Renal cortex interstitium (tissue), 15 donors: ENCODE measurements at places on chromosomes 12 and 14. TPM values are rescaled to one million over a fixed set of nuclear protein-coding genes. Genes with fewer than 3 reads are reported as not detected.

The TTC6 gene
- polyA plus RNA-seq, result 0.37 TPM

The RNU7-1 gene
- not detected for polyA plus RNA-seq

The TMCC3 gene
- 39.8 TPM for polyA plus RNA-seq

The SLC2A14 gene
- 0.29 TPM for polyA plus RNA-seq

The DIO2 gene
- 1.5 TPM for polyA plus RNA-seq

The KRT81 gene
- not detected for polyA plus RNA-seq

The PPP4R4 gene
- 0.19 TPM for polyA plus RNA-seq

The PDE3A gene
- 24.9 TPM for polyA plus RNA-seq

The BEGAIN gene
- polyA plus RNA-seq, result 3.0 TPM

The ERH gene
- polyA plus RNA-seq, result 420 TPM

The EFCAB11 gene
- polyA plus RNA-seq, result 19.9 TPM

The SCNN1A gene
- polyA plus RNA-seq, result 91.6 TPM

The FOXN4 gene
- 1.7 TPM for polyA plus RNA-seq

The KRT80 gene
- polyA plus RNA-seq, result 1.8 TPM

The TMEM229B gene
- polyA plus RNA-seq, result 1.9 TPM

The CLMN gene
- polyA plus RNA-seq, result 19.7 TPM

The LHX5 gene
- polyA plus RNA-seq, result not detected

The LRTM2 gene
- 0.33 TPM for polyA plus RNA-seq

The USP44 gene
- 2.0 TPM for polyA plus RNA-seq

The CCDC196 gene
- polyA plus RNA-seq, result 0.42 TPM

The SIX6 gene
- not detected for polyA plus RNA-seq

The INHBE gene
- polyA plus RNA-seq, result 0.65 TPM

The TMEM121 gene
- 5.7 TPM for polyA plus RNA-seq

The EIF2S1 gene
- 91.8 TPM for polyA plus RNA-seq

The SPATS2 gene
- 51.0 TPM for polyA plus RNA-seq

The KRT72 gene
- 0.12 TPM for polyA plus RNA-seq

The KRT2 gene
- polyA plus RNA-seq, result not detected

The R3HDM2 gene
- polyA plus RNA-seq, result 62.4 TPM

The PLCZ1 gene
- polyA plus RNA-seq, result 0.52 TPM

The EVL gene
- 156 TPM for polyA plus RNA-seq

The EIF2S3B gene
- polyA plus RNA-seq, result 10.1 TPM

The NGDN gene
- polyA plus RNA-seq, result 69.8 TPM

The RPL10L gene
- 0.22 TPM for polyA plus RNA-seq

The TBC1D30 gene
- polyA plus RNA-seq, result 5.8 TPM

The GZMB gene
- polyA plus RNA-seq, result not detected

The GOLGA5 gene
- 47.2 TPM for polyA plus RNA-seq

The TXNDC16 gene
- polyA plus RNA-seq, result 19.7 TPM

The EML5 gene
- 3.3 TPM for polyA plus RNA-seq

The GCH1 gene
- polyA plus RNA-seq, result 7.5 TPM

The SSTR1 gene
- polyA plus RNA-seq, result 2.1 TPM

The CRACR2A gene
- 1.3 TPM for polyA plus RNA-seq

The KRT71 gene
- not detected for polyA plus RNA-seq

The UBE2N gene
- 172 TPM for polyA plus RNA-seq

The LTBR gene
- 52.6 TPM for polyA plus RNA-seq

The OTOGL gene
- 0.59 TPM for polyA plus RNA-seq

The GLRX5 gene
- 72.3 TPM for polyA plus RNA-seq

The KRT77 gene
- not detected for polyA plus RNA-seq

The CELA1 gene
- not detected for polyA plus RNA-seq

The PPP1R3E gene
- polyA plus RNA-seq, result 23.1 TPM

The WNT1 gene
- polyA plus RNA-seq, result not detected

The MDM1 gene
- 36.1 TPM for polyA plus RNA-seq

The AKAP5 gene
- polyA plus RNA-seq, result 8.1 TPM

The PRB2 gene
- polyA plus RNA-seq, result not detected

The NXPH4 gene
- polyA plus RNA-seq, result 5.6 TPM

The FLRT2 gene
- polyA plus RNA-seq, result 234 TPM

The TAS2R42 gene
- polyA plus RNA-seq, result not detected

The KLRC1 gene
- polyA plus RNA-seq, result 0.80 TPM

The TAS2R13 gene
- not detected for polyA plus RNA-seq

The C14orf132 gene
- 31.4 TPM for polyA plus RNA-seq

The CREBL2 gene
- 35.2 TPM for polyA plus RNA-seq
